ENCODE measurements at places on chromosomes 5 and 9. TPM values are rescaled to one million over a fixed set of nuclear protein-coding genes. Genes with fewer than 3 reads are reported as not detected.

CENPK gene
- total RNA-seq, result 2.6 TPM

DNA sequence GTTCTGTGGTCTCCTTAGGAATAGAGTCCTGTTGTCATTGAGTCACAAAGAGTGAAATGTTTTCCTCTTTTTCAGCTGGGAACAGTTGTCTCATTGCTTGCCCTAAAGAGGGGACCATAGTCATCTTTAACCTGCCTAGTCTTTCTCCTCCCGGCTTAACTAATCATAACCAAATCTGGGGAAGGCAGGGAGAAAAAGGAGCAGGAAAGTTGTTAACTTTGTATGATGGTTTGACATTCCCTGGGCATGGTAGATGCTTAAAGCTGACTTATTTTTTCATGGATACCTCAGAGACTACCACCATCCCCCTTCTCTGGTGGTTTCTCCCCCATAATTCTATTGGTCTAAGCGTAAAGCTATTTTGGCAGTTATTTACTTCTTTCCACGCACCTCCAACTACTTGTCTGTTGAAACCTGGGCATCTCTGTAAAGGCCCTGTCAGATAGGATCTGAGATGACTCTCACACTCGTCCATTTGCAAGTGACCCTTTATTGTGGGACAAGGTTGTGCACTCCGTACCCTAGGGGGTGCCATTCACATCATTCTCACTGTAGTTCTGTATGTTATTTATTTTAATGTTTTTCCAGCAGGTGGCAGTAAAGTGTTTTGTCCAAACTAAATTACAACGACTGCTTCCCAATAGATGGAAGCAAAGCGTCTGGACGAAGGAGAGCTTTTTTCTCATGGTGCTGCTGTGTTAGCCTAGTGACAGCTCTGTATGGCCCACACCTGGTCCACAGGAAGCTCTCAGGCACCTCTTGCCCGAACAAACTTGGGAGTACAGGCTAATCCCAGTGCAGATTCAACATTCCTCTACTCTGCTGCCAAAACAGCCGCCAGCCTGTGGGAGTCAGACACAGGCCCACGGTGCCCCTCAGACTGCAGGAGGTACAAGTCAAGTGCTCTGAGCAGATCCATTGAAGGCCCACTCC is 3.0 kb upstream of the FAM13B start:
- no peak for DNase-seq

GRCh38 chr5:143217065-143217803 is 186.3 kb downstream of the NR3C1 start:
- no peak for DNase-seq

GRCh38 chr5:159034083-159034824 is 65.5 kb downstream of the EBF1 start:
- DNase-seq, result no peak

GRCh38 chr5:7845557-7845956 is 5.4 kb downstream of the CFAP90 start:
- no peak for DNase-seq

ARHGEF39 gene
- total RNA-seq, result 0.29 TPM

GRCh38 chr9:90637626-90638025 is 5.0 kb downstream of the DIRAS2 start:
- no peak for DNase-seq

SHOC1 gene
- not detected for total RNA-seq

PAEP gene
- not detected for total RNA-seq

IFNK gene
- total RNA-seq, result not detected

C5orf46 gene
- 1.9 TPM for total RNA-seq

GRCh38 chr9:115035841-115036612 is 81.9 kb downstream of the TNC start:
- no peak for DNase-seq

GRCh38 chr5:34585601-34586104 is 70.5 kb upstream of the RAI14 start:
- no peak for DNase-seq

VCAN gene
- 453 TPM for total RNA-seq
